ENCODE measurements at places on chromosomes 11 and 22.

DNA sequence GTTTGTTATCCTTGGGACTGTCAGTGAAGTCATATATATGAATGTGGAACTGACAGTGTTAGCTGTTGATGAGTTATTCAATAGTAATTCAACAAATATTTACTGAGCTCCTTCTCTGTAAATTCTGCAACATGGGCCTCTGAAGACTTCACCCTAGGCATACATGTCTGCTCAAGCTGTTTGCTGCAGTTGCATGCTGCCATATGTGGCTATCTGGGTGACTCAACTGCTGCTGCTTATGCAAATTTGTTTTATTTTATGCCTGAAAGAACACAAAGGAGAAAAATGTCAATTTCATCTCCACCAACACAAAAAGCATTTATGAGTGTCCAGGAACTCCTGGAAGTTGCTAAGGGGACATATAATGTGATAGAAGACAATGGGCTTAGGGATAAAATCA, 417.6 kb downstream of the AASDHPPT start:
- no peak for DNase-seq

DNA sequence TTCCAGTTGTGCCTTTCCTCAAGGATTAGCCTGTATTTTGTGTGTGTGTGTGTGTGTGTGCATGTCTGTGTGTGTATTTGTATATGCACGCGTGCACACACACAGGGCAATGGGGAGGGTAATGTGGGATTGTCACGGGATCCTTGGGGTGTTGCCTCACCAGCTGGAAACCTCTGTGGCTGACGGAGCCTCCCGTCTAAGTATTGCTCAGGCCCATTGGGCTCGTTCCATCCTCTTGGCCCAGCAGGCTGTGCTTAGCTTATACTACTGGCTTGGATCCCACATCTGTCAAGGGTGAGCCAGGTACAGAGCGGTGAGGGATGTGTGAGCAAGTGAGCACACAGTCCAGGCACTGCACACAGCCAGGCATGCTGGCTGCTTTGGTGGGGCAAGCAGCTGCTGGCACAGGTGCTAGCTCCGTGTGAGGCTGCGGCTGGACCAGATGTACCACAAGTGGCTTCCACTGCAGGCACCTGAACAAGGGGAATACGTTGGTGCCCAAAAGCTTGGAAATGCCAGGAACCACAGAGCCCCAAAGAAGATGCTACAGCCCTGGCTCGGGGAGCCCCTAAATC, 462.8 kb downstream of the NELL1 start:
- no peak for DNase-seq

DNA sequence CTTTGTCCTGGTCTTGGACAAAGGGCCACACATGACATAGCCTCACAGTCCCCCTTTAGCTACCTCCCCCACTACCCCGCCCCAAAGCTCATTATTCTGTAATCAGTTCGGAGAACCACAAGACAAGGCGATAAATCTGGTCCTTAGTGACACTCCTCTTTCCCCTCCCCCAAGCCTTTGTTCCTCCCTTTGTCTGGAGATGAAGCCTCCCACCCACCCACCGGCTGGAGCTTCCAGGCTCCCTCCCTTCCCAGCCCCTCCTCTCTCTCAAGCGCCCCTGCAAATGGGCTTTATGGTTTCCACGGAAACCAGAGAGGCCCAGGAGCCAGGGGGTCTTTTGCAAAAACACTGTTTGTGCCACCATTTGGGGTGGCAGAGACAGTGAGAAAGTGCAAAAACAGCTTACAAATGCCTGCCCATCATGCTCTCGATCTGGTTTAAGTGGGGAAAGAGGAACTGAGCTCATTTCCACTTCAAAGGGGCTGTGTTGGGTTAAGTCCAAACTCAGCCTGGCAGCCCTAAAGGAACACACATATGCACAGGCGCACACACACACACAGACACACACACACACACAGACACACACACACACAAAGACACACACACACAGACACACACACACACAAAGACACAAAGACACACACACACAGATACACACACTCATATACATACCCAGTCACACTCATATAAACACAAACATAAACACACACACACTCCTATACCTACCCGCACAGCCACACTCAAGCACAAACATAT, 23.5 kb downstream of the APLNR start:
- peak; percentile 93 for DNase-seq

DNA sequence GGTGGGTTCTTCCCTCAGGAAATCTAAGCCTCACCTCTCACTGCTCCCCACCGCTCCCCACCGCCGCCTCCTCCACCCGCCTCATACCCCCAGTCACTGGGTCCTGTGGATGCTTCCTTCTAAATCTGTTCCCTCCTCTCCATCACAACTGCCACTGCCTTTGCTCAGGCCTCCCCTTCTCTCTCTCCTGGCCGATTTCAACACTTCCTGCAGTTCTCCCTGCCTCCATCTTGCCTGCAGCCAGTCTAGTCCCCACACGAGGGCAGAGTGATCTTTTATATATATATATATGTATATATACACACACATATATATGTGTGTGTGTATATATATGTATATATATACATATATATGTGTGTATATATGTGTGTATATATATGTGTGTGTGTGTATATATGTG, 27.8 kb downstream of the CREB3L1 start:
- DNase-seq = peak; percentile 48

- DNase-seq = peak; percentile 27
These were observed 712.2 kb downstream of the ETS1 start for GRCh38 chr11:127875131-127875530.

DNA sequence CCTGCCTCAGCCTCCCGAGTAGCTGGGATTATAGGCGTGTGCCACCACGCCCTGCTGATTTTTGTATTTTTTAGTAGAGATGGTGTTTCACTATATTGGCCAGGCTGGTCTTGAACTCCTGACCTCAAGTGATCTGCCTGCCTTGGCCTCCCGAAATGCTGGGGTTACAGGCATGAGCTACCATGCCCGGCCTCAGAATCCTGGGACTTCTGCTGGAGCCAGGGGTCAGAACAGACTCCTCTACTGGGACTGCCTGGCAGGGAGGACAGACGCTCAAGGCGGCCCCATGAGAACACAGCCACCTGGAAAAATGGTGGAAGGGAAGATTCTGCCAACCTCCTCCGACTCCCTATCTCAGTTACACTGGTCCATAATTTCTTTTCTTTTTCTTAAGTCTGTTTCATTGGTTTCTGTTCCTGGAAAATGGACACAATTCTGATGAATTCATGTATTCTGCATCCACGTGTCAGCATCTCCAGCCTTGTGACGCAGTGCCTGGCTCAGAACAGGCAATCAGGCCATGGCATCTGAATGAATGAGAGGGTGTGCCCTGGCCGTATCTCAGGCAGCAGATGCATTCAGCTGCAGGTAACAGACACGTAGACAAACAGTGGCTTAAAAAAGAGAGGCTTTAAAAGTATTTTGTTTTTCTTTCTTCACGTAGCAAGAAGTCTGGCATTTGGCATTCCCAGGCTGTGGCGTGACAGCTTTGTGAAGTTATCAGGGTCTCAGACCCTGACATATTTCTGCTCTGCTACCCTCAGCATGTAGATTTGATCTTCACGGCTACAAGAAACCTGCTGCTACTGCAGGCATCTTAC, 4.8 kb downstream of the SMIM38 start:
- no peak for DNase-seq

DNA sequence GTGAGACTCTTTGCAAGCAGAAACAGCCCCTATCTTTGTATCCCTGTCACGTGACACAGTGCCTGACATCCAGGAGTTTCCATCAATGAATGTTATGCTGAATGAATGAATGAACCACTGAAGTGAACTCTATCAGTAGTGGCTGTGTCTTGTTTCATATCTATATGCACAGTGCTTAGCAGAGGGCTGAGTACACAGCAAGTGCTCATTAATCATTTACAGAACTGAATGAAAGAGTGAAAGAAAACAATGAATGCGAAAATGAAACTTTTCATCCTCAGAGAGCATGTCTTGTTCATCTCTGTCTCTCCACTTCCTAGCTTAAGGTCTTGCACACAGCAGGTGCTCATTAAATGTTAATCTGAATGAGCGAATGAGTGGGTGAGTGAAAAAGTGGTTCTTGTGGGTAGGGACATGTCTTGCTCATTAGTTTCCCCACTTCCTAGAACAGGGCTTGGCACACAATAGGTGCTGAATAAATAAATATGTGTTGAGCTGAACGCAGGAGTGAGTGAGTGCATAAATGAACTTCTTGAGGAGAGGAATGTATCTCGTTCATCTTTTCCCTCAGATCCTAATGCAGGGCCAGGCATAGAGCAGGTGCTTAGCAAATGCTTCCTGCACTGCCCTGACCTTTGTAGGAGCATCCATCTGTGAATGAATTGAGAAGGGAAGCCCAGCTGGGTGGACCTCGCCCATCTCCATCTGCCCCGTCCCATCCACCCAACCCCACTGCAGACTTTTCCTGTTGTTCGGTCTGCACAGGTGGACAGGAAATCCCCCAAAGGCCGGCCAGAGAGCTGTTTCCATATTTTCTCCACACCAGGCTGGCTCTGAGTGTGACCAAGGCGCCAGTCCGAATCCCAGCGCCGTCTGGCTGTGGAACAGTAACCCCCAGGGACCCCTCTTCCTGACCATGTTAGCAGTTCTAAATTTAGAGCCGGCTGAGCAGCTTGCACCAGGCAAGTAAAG, 113.4 kb upstream of the CRYBB3 start:
- peak; percentile 81 for DNase-seq

DNA sequence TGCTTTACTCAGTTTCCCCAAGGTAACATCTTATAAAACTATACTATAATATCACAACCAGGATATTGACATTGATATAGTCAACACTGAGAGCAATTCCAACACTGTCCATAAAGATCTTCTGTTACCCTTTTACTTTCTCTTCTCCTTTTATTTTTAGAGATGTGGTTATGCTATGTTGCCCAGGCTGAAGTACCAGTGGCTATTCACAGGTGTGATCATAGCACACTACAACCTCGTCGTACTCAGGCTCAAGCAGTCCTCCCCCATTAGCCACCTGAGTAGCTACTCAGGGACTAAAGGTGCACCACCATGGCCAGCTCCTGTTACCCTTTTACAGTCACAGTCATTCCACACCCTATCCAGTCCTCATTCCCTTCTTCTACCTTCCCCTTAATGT, 119.7 kb downstream of the CWF19L2 start:
- DNase-seq = no peak

DNA sequence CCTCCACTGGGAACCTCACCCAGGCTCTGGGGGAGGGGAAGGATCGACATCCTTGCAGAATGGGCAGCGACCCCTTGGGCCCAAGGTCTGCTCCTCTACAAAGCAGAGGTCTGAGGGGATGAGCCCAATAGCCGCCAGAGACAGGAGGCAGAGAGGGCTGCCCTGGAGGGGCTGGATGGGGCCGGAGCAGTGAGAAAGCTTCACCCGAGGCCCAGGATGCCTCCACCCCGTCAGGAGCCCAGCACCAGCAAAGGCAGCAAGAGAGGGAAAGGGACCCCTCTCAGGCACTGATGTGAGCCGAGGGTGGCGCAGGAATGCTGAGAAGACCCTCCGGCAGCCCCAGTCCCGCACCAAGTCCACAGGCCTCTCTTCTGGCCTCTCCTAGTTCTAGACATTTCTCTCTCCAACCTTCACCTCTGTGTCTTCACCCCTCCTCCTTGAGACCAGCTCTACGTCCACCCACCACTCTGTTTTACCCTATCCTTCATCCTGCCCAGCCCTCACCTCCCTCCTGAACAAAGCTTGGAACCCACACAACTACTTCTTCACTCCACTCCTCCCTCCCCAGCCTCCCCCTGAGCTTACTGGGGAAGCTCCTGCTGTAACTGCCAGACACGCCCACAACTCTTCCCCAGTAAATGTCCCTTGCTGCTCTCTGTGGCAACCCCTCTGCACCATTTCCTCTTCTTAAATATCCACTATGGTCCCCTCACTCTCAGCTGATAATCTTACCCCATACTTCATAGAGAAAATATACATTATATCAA, 131.9 kb downstream of the MPPED1 start:
- no peak for DNase-seq

- no peak for DNase-seq
These were observed 105.8 kb downstream of the SERGEF start for GRCh38 chr11:17907046-17907445.

- DNase-seq = no peak
These were observed 203.2 kb downstream of the CSNK2A3 start for GRCh38 chr11:11149671-11150459.

DNA sequence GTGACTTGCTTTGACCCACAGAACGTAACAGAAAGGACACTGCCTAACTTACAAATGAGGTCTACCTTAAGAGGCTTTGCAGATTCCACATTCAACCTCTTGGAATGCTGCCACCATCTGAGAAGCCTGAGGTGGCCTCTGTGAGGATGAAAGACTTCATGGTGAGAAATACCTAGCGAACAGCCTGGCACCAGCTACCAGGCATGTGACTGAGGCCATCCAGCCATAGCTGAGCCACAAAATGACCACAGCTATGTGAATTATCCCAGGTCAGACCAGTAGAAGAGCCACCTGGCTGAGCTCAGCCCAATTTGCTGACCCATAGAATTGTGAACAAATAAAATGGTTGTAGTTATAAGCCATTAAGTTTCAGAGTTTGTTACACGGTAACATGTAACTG, 37.5 kb downstream of the PPARA start:
- DNase-seq = no peak

DNA sequence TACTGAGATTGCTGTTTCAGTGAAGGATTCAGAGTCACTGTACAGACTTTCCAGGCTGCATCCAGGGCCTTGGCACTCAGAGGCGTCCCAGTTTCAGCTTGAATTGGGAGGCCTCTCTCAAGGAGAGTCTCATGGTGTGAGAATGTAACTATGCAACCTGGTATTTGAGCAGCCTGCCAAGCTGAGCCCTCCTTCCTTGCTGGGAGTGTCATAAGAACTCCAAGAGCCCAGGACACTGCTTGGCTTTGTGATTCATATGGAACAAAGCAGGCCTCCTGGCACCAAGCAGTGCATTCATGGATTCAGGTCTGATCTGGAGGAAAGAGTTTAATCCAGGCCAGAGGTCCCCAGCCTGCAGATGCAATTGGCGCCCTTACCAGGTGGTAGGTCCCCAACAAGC, 171.7 kb downstream of the DBX1 start:
- DNase-seq = no peak

- DNase-seq = no peak
These were observed 2.4 kb downstream of the IPO7 start for GRCh38 chr11:9386901-9387300.

GRCh38 chr22:30483169-30483568, 11.4 kb upstream of the SEC14L3 start:
- DNase-seq = peak; percentile 41

DNA sequence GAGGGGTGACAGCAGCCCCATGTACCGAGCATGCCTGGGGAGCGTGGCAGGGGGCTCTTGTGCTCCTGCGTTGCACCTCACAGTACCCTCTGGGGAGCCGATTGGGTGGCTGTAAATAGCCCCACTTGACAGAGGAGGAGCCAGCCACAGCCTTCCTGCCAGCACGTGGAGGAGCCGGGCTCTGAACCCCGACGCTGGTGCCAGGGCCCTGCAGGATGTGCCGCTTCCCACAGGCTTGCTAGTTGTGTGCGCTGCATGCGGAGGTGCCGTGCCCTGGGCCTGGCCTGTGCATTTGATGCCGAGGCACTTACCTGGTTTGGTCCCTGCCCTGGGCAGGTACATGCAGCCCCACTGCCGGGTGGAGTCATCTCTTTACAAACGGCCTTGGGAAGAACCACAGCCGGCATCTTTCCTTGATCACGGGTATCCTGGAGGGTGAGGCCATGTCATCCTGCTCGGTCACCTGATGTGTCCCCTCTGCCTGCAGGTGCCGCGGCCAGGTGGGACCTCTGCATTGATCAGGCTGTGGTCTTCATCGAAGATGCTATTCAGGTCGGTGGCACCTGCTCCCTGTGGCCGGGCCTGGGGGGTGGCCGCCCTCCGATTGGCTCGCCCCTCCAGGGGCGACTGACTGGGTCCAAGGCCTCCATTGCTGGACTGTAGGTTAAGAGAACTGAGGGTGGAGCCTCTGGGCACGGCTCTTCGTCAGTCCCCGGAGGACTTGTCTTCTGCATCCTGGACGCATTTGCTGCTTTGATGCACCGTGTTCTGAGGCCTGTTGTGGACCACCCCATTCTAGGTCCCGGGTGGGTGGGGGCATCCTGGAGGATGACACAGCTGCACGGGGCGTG, 5.0 kb downstream of the TPCN2 start:
- no peak for DNase-seq

All from kidney (tissue), 22 donors.